ENCODE measurements at places on chromosomes 1 and 21.

- no peak for DNase-seq
Measured at GRCh38 chr1:4517186-4517954, 137.0 kb upstream of the AJAP1 start.

DNA sequence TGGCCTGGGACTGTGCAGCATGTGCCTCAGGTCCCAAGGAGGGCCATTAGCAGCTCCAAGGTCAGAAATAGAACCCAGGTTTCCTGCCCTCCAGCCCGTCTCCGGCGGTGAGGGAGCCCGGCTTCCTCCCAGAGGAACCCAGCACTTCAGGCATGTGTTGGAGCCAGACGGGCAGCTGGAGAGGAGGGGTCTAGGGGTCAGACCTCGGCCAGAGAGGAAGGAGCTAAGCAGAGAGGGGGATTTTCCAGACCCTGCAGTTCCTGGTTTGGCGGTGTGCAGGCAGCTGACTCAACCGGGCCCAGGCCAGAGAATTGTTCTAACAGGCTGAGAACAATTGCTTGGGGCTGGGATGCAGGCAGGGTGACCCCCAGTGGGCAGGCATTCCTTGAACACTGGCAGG is 37.1 kb downstream of the HSPG2 start:
- DNase-seq, result no peak

- DNase-seq, result no peak
Measured at GRCh38 chr1:61132645-61133334, 50.4 kb downstream of the NFIA start.

DNA sequence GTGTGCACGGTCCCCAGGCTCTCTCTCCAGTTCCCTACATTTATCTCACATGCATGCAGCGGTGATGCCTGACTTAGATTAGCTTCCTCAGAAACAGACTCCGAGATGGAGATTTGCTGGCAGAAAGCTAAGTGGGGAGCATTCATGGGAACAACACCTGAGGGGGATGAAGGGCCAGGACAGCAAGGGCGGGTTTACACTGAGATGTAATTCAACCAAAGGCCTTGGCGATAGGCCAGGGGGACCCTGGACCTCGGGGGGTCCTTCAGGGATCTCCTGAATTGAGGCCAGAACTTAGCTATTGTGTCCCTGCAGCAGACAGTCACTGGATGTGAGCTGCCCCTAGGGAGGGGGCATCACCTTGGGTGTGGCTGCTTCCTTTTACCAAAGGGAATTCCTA is 246.1 kb upstream of the CSF3R start:
- no peak for DNase-seq

GRCh38 chr1:89310976-89311375 is 38.3 kb upstream of the GBP5 start:
- no peak for DNase-seq

DNA sequence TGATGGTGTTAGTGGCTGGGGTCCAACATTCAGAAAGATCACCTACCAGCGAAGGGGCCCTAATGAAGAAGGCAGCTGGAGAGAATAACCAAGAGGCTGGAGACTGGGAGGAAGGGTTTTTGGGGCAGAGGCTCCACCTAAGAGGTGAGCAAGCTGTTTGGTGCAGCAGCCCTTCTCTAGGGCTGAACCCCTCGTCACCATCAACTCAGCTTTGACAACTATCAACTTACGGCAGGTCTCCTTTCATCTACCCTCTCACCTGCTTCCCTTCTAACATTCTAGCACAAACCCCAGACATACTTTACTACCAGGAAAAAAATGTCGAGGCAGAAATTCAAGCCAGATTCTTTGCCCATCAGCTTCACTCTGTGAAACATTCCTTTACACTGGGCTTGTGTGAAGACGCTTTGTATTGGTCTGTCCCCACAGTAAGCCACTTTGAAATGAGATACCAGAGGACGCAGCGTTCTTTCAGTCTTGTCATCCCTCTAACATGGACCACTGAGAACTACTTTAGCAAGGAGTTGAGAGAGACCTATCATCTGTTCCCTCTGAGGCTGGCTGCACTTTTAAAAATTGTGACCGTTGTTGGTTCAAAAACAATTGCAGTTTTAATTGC is 84.6 kb downstream of the RAVER2 start:
- DNase-seq, result no peak

- DNase-seq, result no peak
Measured at GRCh38 chr1:179966551-179966950, 11.9 kb downstream of the CEP350 start.

Data from activated T-helper 1 cell treated with Interleukin-2 at 50 U/mL for 16 hours (primary cell).